ENCODE measurements at places on chromosomes 11 and 22.
A peak's percentile ranks its signal among the peaks of the same experiment; 100 is the strongest.

GRCh38 chr11:133040289-133040900 lies 491.9 kb downstream of the OPCML start:
- no peak for DNase-seq

DNA sequence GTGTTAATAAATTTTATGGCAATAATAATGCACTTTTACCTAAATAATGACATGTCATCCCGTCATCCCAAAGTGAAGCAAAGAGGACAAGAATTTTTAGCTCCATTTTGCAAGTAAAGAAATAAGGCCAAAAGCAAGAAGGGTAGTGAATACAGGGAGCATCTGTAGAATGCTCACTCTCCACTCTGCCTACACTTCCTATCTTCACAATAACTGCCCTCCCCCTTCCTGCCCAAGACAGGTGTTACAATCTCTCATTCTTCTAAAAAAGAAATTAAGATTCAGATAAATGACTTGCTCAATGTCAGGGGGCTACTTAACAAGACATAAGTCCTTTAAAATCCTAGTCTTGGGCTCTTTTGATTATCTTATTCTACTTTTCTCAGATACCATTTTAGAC lies 8.9 kb downstream of the RDX start:
- DNase-seq: no peak

DNA sequence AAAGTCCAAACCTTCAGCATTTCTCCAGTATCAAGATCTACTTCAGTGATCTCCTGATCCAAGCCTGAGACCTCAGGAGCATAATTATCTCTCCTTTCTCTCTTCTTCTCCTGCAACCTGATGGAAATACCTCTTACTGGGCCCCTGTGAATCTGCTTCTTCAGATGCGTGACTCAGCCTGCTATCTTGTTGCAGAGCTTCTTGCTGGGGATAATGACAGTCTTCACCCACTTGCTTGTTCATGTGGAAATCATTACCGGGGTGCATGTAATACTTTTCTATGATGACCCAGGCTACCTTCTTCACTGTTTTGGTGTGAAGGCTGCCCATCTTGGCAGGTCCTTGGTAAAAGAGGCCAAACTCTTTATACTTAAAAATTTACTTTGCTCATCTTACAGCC lies 140.0 kb upstream of the POU2AF2 start:
- no peak for DNase-seq

- DNase-seq: no peak
These were observed 92.7 kb downstream of the SGSM3 start for GRCh38 chr22:40463017-40463631.

- DNase-seq: no peak
These were observed 37.6 kb downstream of the FZD4 start for GRCh38 chr11:86917589-86917988.

- DNase-seq: peak; percentile 80
These were observed 7.8 kb upstream of the L3MBTL2 start for GRCh38 chr22:41197038-41197972.

DNA sequence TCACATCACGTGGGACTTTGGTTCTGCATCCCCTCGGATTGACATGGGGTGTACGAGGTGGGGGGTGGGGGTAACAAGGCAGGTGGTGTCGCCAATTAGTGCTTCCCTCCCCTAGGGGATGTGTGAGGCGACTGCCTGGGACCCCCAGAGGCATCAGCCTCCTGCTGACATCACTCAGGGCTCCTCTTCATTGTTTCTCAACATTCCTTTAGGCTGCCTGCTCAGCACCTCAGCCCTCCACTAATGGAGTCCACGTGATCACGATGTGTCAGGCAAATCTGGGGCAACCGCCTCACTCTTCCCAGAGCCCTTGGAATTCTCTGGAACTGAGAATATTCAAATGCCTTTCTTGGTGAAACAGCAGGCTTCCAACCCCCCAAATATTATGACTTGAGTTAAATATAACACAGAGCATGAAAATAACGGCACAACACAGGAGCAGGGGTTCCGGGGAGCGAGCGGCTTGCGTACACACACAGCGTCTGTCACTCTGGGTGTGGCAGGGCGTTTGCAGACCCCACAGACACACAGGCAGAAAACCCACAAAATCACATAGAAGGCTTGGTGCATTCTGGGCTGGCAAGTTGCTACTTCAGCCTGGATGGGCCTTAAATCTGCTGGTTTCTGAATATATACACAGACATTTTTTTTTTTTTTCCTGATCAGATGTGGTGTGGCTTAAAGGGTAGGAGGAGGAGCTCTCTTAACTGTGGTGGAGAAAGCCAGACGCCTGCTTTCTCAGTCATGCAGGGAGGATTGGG lies 170.1 kb upstream of the CADM1 start:
- no peak for DNase-seq

DNA sequence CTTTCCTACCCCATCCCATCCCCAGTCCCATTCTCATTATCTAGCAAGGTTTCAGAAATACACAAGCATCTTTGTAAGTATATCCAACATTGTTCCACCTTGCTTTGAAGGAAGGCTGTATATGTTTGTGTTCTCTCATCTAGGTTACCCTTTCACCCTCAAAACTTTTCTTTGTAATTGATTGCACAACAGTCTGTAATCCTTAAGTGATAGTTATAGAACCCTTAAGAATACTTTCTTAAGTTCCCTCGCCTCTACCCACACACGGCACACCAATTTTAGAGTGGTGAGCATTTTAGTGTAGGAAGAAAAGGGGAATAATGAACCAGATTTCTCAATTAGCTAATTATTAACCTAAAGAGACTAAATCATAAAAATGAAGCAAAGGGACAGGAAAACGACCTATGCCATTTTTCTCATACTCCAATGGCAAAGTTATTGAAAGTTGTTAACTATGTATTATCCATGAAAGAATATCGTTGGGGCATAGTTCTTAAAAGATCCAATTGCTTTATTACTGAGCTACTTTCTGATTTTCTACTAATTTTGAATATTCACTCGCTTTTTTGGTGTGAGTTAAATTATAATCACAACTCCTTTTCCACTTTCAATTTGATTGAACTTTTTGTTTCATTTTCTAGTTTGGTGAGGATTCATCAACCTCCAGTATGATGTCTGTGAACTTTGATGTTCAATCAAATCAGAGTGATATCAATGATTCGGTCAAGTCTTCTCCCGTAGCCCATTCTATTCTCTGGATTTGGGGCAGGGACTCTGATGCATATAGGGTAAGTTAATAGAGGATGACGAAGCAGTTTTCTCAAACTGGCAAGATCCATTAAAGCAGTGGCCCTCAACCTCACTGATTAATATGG lies 44.9 kb downstream of the TTC17 start:
- DNase-seq: no peak

GRCh38 chr22:39024519-39025308 lies 3.8 kb downstream of the APOBEC3D start:
- DNase-seq: peak; percentile 14

GRCh38 chr11:130672911-130673310 lies 224.5 kb downstream of the ADAMTS15 start:
- no peak for DNase-seq

DNA sequence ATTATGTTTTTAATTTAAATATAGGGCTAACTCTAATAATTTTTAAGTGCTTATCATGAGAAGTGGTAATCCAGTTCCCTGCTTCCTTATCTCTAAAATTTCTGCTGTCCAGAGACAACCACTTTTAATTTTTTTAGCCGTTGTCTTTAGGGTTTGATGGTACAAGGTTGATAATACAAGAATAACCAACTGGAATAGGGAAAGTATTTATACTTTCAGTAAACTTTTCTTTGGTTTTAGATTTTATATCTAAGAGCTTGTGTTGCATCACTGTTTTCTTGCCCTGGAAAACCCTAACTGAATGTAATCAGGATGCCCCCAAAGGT lies 46.5 kb upstream of the ADORA2A start:
- no peak for DNase-seq

- DNase-seq: no peak
These were observed 221.2 kb downstream of the MN1 start for GRCh38 chr22:27580311-27580897.

DNA sequence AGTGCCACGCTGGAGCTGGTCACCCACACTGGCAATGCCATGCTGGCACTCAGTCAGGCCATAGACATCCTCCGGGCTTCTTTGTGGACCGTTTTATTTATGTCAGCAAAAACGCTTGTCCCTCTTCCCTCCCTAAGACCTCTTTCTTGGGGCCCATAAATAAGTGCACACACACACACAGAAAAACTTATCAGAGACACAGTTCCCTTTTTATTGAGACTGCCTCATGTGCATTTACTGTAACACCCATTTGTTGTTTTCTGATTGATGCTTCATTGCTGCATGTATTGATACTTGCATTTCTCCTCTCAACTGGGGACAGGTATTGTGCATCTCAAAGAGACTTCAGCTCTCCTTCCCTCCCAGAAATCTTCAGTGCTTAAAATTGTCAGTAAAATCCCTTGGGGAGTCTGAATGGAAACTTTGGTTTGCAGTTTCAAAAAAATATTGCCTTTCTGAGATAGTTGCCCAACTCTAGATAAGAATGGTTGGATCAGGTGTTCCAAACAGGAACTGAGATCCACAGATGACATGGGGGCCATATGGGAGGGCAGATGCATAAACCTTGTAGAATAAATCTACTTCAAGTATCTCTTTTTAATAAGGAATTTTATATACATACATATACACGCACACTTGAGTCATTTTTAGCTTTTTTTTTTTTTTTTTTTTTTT lies 50.9 kb downstream of the PPP2R1B start:
- DNase-seq: no peak

DNA sequence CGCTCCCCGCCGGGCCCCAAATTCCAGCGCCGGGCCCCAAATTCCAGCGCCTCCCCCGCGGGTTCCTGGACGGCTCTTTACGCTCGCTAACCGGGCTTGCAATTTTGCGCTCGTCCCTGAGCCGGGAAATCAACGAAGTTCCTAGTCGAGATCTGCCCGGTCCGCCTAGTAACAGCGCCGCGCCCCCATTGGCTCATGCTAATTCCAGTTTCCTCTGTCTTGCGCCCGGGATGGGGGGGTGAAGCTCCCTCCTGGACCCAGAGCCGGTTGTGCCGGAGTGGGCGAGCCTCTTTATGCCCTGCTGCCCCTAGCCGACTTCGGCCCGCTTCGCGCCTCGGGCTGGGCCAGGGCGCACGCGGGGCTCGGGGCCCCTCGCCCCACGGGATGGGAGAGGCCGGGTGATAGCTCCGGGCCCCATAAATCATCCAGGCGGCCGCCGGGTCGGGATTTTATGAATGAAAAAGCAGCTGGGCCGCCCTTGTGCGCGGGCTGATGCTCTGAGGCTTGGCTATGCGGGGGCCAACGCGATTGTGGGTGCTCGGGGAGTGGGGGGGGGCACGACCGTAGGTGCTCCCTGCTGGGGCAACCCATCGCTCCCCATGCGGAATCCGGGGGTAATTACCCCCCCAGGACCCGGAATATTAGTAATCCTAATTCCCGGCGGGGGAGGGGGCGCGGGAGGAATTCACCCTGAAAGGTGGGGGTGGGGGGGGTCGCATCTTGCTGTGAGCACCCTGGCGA lies 1.8 kb upstream of the CCND1 start:
- no peak for DNase-seq

GRCh38 chr11:62501432-62501891 lies 45.1 kb downstream of the AHNAK start:
- DNase-seq: no peak

DNA sequence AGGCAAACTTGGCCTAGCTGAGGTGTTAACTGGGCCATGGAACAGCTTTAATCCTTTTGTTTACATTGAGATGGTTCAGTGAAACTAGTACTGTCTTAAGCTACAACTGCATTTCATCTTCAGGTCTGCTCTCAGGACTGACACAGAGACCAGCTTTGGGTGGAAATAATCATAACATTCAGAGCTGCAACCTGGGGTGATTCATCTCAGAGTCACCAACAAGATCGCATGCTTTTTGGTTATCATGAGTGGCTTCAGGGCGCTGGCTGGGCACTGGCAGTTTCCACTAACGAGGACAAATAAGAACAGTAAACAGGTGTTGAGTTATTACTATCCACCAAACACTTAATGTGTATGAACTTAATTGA lies 60.9 kb upstream of the PAX6 start:
- no peak for DNase-seq

- DNase-seq: no peak
These were observed 14.0 kb upstream of the SESN3 start for GRCh38 chr11:95245038-95245437.

DNA sequence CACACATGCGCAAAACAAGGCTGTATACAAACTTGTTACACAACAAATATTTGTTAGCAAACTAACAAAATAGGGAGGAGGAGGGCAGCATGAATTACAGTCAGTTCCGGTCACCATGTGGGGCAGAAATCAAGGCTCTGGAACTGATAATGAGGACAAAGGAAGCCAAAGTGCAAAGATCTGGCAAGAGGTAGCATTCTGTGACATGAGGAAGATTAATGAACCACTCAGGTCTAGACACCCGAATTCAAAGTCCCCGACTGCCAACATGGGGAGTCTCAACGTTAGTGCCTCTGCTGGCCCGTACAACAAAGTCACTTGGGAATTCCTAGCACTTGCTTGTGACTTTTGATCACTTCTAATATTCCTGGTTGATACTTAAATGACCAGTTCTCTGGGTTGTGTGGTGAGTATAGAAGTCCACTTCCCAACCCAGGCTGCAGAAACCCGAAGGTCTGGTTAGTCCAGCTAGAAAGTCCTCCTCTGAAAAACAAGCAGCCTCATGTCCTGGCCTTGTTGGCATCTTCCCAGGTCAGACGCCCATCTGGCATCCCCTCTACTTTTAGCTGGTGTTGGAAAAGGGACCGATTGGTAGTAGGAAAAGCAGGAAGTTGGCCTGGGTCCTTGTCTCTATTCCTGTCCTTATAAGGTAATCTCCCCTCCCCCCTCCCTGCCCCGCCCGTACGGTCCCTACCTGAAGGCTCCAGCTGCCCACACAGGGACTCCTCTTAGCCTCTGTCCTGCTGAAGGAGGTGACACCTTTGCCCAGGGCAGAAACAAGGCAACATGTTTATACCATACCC lies 1.6 kb downstream of the SUN2 start:
- DNase-seq: no peak

DNA sequence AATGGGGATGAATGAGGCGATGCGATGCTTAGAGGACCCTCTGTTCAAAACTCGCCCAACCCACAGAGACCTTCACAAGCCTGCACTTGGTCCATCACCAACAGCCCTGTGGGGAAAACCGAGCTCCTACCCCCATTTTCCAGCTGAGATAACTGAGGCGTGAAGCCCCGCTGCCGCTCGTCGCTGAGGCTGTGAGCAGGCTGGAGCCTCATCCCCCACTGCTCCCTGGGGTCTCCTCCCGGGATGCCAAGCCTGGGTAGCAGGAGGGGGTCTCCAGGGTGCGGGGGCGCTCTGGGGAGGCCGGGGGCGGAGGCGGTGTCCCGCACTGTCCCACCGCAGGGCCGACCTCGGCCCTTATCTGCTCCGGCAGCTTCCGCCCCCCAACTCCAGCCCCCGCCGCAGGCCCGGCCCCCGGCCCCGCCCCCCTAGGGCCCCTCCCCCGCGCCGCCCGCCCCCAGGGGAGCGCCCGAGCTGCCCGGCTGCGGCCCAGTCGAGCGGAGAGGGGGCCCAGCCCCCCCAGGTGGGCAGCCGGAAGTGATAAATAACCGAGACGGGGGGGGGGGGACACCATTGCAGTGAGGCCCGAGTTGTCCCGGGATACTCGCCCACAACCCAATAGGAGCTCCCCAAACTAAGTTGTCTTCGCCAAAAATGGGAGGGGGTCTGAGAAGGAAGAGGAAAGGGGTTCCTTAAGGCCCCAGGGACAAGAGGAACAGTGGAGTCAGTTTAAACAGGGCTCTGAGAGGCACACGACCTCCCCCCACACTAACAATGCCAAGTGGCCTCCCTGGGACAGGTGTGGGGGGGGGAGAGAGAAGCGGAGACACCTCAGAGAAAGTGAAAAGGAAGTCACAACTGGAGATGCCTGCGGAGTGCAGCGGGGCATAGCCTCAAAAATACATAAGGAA lies 8.3 kb upstream of the SLC39A13 start:
- DNase-seq: peak; percentile 26

- DNase-seq: peak; percentile 63
These were observed 12.2 kb upstream of the MFNG start for GRCh38 chr22:37498289-37498909.

Data from T-helper 1 cell (primary cell).